Foreskin melanocyte (primary cell): ENCODE measurements at places on chromosomes 6 and 20.

DNA sequence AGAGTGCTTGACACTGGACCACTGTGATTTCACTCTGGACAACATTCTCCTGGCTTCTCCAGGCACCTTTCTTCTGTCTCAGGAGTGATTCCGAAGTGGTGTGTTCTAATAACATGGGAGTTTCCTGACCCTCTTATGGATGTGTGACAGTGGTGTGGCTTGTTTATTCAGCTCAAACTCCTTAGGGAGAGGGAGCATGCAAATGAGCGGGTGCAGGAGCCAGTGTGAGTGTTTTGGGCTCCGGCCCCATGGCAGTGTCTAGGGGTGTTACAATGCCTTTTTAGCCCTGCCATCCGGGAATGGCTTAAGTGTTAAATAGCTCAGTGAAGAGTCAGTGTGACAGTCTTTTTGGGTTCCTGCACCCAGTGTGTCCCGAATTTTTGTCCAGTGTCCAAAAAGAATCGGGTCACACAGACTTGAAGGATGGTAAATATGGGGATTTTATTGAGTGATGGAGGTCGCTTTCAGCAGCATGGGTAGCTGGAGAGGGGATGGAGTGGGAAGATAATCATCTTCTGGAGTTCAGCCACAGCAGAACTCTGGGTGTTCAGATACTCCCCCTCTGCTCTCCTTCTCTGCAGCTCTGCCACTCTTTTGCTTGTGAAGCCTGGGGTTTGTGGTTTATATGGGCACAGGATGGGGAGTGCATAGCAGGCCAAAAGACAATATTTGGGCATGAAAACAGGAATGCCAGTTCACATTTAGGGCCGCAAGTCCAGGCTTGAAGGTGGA, 928.9 kb upstream of the CITED2 start:
- DNase-seq = no peak

DNA sequence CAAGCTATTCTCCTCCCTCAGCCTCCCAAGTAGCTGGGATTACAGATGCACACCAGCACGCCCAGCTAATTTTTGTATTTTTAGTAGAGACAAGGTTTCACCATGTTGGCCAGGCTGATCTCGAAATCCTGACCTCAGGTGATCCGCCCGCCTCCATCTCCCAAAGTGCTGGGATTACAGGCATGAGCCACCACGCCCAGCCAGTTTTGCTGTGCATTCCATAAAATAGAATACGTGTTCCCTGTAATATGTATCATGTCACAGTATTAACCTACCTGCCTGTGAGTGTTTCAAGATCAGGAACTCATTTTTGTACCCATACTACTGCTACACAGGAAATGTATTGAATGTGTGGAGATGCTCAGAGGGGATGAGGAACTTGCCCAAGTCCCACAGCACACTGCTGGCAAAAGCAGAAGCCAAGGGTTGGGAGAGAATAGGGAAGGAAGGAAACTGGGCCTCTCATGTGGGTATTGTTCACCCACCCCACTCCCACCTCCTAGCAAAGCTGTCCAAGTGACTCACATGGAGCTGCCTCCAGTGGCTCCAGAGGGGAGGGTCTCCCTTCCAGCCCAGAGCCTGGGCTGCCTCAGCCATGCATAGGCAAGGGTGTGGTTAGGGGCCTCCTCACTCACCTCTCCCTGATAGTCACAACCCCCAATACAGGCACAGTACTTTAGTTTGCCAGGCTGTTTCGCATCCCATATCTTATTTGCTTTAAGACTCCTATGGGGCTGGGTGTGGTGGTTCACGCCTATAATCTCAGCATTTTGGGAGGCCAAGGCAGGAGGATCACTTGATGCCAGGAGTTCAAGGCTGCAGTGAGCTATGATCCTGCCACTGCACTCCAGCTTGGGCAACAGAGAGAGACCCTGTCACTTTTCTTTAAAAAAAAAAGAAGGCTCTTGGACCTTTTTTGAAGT, 9.4 kb downstream of the HM13 start:
- no peak for DNase-seq

- DNase-seq = peak; percentile 49
These were observed 144.3 kb upstream of the ZNF184 start for GRCh38 chr6:27617046-27617687.

- peak; percentile 40 for DNase-seq
These were observed 706.2 kb upstream of the GJE1 start for GRCh38 chr6:141426400-141426980.

DNA sequence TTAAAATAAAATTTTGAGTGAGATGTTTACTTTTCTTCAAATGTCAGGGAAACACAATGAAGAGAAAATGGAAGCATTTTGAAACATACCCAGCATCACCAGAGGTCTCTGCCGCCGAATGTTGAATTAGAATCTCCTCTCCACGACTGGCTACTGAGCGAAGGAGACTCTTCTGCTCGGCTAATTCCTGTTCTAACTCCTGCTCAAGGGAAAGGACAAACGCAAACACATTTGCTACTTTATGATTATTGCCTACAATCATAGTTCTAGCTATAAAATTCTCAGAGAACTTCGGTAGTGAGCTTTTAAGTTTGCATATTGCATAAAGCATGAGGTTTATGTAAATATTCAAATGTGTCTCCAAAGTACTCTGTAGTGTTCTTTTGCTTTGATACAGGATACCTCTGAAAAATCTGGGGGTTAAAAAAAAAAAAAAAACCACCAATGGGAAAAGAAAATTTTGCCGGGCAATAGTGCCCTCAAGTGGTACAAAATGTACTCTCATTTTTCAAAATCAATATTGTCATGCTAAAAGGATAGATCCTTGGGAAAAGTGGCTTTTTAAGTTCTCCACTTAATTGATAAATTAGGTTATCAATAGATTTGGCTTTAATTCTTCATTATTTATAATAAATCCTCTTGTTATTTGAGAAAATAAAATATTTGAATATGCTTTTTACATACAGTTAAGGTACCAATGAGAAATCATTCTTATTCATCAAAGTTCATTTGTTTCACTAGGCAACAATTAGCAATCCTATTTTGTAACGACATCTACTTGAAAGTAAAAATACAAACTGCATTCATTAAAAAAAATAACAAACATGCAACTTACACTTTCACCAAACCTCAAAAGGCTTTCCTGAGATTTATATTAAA, 369.0 kb downstream of the SYNE1 start:
- DNase-seq = no peak

- no peak for DNase-seq
These were observed 4.2 kb downstream of the SYNDIG1 start for GRCh38 chr20:24473435-24474223.

GRCh38 chr6:134308800-134309199, 9.1 kb downstream of the SGK1 start:
- DNase-seq = no peak

GRCh38 chr6:49202924-49203536, 260.0 kb downstream of the MMUT start:
- DNase-seq = no peak

DNA sequence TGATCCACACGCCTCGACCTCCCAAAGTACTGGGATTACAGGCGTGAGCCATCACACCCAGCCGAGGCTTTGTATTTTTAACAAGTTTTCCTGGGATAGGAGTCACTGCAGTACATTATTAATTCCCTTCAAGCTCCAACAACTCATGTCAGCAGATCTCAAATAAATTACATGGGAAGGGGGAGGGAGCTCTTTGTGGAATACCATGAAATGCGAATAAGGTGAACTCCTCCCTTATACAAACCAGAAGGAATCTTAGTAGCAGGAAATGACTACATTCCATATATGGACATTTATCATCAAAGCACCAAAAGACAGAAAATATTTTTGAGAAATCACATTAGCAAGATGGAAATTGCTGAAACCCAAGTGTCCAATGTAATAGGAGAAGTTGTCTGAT, 2.9 kb downstream of the GSS start:
- DNase-seq = no peak

DNA sequence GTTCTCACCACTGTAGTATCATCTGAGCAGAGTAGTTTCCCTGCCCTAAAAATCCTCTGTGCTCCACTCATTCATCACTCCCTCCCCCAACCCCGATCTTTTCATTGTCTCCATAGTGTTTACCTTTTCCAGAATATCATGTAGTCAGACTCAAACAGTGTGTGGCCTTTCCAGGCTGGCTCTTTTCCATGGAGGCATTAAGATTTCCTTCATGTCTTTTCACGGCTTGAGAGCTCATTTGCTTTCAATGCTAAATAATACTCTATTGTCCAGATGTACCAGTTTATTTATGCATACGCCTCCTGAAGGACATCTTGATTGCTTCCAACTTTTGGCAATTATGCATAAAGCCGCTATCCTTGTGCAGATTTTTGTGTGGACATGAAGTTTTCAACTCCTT, 235.8 kb downstream of the PHACTR1 start:
- no peak for DNase-seq

DNA sequence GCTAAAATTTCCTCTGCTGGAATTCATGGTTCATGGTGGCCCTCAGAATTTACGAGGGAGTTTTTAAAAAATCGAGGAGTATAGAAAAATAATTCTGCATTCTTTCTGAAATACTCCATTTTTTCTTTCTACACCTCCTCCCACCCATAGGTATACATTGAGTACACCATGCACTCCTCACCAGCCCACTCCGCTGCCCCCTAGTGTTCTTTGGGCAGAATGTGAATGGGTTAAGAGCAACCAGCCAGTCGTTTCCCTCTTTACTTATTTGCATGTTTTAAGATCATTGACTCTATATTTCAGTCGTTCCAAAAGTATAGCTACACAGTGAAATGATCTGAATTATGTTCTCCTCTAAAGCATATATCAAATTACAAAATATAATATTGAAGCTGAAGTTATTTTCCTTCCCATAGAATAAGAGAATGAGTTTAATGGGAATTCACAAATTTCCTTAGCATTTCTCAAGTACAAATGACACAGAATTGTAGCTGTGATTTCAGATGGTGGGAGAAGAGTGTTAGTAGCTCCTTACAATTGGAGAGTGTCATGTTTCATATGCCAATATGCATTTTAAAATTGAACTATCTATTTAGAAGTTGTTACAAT, 977.7 kb upstream of the SLC35B3 start:
- DNase-seq = no peak
